ENCODE measurements at places on chromosomes 3 and 15.

DNA sequence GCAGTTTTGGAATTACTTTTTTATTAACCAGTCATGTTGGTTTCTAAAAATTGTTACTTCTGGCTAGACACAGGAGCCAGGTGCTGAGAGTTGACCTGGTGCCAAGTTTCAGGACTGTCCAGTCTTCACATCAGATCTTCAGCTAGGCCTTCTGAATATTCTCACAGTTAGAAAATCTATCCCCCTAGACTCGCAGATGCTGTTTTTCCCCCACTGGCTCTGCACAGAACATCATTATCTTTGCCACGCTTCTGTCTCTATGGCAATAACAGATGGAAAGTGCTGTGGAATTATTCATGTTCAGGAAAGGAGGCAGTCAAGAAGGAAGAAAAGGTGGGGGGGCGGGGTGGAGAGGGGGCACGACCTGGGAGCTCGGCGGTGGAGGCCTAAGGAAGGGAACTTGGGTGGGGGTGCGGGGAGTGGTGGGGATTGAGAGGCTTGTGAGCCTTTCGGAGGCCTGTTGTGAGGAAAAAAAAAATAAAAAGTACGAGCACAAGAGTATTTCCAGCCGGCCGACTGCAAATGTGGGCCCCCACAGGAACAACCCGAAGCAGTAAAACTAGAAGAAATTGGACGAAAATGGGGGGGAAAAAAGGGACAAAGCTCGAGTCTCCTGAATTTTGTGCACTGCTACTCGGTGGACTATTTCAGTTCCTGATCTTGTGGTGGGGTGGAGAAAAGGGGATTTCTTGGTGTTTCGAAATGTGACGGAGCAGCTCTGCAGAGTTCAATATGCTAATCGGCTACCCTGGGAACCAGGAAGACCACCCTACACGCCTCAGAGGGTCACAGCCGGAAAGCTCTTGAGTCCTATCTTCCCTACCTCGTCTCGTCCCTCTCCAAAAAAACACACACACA is 1.5 kb upstream of the SKIL start:
- DNase-seq, result no peak

- no peak for DNase-seq
Measured at GRCh38 chr3:40550167-40550566, 25.4 kb downstream of the ZNF621 start.

- no peak for DNase-seq
Measured at GRCh38 chr3:39138804-39139415, 14.5 kb downstream of the CSRNP1 start.

DNA sequence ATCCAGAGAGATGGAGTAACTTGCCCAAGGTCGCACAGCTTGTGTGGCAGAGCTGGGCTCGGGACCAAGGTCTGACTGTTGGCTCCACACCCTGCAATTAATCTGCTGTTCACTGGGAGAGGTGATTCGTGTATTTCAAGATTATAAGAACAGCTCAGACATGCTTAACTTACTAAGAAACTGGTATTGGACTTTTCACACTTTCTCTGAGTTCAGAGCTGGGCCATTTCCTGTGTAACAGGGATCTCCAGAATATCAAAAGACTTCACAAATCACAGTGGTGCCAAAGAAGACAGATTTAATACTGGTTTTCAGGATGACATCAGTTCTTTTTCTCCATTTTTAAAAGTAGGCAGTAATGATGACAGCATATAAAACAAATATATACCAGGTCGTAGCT is 156.8 kb upstream of the UBE2E1 start:
- DNase-seq, result no peak

- no peak for DNase-seq
Measured at GRCh38 chr3:112333381-112334317, 693 bp downstream of the CD200 start.

GRCh38 chr3:69784954-69785514 is 45.8 kb downstream of the MITF start:
- DNase-seq, result no peak

DNA sequence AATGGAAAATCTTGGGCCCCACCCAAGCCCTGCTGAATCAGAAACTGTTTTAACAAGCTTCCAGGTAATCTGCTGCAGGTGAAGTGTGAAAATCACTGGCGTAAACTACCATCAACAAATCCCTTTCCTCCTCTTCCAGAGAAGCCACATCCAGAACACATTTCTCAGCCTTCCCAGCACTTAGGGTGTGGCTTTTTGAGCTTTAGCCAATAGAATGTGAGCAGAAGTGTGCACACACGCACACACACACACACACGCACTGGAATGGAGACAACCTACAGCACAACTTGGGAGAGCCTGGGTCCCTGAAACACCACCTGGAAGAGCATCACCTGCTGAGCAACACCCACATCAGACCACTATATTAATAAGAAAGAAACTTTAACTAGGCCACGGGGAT is 98.6 kb downstream of the OSBPL10 start:
- no peak for DNase-seq

DNA sequence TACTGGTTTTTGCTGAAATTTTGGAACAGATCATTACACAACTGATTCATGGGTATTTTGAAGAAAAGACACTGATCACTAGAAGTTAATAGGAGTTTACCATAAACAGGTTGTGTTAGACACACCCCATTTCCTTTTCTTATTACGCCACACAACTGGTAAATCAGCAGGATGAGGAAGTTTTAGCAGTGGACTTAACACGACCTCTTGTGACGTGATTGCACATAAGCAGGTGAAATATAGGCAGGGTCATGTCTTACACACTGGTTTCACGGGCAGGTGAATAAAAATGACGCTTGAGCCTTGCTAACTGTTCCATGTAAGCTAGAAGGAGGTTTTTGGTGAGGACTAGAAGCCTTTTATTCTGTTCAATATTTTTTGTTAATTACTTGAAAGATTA is 27.1 kb upstream of the TPRG1 start:
- DNase-seq, result no peak

GRCh38 chr15:91116113-91117067 is 16.3 kb downstream of the SV2B start:
- no peak for DNase-seq

DNA sequence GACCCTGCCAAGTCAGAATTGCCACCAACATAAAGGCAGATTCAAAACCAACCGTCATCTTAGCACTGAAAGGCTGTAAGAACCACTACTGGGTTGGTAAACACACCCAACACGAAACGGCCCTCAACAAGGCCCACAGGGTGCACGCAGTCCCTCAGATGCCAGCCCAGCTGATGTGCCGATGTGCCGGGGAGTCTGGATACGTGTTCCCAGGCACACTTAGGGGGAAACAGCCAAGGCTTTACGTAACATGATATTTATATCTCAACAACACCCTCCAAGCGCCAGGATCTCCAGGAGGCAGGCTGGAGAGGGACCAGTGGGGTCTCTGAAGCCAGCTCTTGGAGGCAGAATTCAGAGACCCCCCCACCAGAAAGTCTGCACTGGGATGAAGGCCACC is 14.2 kb downstream of the POC1A start:
- no peak for DNase-seq

- DNase-seq, result no peak
Measured at GRCh38 chr3:62592408-62592807, 219.1 kb upstream of the FEZF2 start.

GRCh38 chr3:52193065-52193464 is 4.9 kb upstream of the ALAS1 start:
- DNase-seq, result no peak

DNA sequence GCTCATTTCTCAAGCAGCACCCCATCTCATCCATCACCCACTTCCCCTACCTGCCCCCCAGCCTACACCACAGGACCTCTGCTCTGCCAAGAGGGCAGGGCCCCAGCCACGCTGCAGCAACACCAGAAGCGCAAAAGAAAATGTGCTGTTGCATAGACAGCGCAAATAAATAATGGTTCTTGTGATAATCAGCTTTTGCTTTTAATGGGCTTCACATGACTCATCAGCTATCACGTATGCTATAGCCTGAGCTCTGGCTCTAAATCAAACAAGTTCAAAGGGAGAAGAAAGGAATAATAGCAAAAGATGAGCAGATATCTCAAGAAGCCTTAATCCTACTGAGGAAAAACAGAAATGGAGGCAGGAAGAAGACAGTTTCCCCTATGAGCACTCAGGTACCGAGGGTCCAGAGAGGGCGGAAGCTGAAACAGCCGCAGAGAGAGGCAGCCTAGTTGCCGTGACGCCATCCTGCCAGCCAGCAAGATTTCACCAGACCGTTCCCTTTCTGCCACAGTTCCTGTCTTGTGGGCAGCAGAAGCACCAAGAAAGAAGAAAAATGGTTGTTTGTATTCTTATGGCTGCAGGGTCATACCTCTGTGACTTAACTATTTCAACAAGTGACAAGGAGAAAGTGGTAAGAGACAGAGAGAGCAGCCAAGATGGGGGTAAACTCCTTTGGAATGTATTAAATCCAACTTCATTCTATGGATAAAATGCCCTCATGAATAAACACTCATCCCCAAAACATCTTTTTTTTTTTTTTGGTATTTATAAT is 22.0 kb downstream of the RAB27A start:
- no peak for DNase-seq

DNA sequence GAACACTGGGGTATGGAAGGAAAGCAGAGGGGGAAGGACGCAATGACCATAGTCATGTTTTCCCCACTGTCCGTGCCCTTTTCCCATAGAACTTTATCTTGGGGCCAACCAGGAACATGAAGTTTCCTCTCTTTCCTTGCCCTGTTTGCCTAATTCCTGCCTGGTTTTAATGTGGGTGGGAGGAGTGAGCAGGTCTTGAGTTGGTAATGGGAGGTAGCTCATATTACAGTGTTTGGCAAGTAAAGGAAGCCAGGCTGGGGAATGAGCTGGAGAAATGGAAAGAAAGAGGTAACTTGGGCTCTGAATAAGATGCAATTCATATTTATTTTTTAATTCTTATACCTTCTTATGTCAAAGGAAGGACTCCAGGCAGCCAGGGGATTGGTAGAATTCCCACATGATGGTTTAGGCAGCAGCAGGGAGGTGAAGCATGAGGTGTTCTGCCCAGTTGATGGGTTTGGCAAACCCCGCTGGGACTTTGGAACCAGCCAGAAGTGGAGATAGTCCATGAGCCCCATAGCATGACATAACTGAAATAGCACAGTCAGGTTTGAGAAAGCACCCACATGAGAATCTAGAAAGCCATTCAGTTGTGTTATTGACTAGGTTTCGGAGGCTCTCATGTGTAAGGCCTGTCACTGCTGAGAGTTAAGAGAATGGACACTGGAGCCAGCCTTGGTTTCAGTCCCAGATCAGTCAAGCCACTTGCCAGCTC is 60.0 kb downstream of the CCK start:
- DNase-seq, result no peak

DNA sequence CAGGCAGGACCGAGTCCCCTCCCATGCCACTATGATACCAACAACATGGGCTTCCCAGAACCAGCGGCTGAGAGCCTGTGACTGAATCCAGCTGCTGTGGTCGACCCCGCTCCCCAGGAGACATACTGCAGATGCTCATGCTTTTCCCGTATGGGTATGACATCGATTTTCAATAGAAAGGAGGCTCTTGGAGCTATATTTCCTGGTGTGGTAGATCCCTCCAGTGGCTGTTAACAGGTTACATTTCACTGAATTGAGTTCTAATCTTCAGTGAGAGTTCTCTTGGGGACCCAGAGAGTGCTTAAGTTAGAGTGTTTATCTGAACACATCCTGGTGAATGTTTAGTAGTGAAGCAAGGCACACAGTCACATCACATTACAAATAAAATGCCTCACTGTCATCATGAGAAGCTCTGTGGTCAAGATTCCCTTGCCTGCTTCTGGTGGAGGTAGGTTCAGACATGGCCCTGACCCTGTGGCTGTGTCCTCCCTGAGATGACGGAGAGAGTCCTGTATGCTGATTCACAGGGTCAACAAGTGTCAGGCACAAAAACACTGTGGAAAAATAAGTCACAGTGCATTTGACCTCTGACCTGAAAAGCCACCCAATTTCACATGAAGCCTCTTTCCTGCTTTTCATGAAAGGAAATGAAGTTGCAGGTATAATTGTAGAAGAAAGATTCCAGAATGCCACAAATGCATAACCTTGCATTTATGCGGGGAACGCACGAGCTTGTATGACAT is 110.9 kb downstream of the GABRG3 start:
- DNase-seq, result no peak

GRCh38 chr3:155308831-155309230 is 15.3 kb upstream of the STRIT1 start:
- DNase-seq, result no peak

DNA sequence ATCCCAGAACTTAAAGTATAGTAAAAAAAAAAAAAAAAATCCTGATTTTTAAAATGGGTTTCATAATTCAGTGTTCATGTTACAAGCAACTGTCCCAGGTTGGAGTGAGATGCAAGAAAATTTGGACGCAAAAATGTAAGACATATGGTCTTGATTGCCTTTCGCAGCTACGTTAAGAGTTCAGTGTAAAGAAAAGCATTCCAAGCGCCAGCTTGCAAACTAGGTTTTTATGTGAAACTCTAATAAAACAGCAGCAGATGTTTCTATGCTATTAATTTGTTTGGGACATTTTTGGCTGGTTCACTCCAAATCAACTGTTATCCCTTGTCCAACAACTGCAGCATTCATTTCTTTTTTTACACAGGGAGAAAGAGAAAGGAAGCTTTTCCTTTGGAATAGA is 957.8 kb downstream of the ROBO1 start:
- DNase-seq, result no peak

- no peak for DNase-seq
Measured at GRCh38 chr15:82810061-82810889, 847 bp downstream of the WHAMM start.

DNA sequence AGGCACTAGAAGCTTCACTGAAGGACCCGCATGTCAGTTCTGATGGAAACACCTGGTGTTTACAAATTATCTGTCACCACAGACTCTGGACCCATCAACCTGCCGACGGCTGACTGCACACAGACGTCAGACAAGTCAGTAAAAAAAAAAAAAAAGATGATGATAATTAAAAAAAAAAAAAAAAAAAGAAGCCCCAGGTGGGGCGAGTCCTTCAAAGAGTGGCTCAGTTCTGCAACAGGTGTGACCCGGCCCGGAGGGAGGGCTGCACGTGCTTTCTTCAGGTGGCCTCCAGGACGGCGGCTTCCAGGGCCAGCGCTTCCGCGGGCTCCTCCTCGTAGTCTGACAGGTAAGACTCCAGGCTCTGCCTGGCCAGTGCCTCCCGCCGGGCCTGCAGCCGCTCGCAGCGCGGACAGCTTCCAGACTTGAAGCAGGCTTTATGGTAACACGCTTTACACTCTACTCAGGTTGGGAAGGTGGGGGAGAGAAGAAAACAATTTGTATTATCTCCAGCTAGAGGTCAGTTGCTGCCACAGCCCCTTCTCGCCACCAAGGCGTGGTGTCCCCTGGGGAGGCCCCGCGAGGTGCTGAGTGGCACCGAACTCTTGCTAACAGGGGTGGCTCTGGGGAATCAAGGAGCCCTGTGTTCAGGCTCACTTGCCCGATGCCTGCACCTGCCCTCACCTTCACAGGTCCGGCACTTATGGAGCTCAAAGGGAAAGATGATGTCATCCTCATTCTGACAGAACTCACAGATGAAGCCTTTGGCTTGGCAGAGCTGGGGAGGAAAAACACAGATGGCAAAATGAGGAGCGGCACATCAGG is 61.8 kb downstream of the RUBCN start:
- no peak for DNase-seq

GRCh38 chr15:68526784-68527183 is 52.0 kb upstream of the CORO2B start:
- no peak for DNase-seq
